ENCODE measurements at places on chromosomes 3 and 15.

DNA sequence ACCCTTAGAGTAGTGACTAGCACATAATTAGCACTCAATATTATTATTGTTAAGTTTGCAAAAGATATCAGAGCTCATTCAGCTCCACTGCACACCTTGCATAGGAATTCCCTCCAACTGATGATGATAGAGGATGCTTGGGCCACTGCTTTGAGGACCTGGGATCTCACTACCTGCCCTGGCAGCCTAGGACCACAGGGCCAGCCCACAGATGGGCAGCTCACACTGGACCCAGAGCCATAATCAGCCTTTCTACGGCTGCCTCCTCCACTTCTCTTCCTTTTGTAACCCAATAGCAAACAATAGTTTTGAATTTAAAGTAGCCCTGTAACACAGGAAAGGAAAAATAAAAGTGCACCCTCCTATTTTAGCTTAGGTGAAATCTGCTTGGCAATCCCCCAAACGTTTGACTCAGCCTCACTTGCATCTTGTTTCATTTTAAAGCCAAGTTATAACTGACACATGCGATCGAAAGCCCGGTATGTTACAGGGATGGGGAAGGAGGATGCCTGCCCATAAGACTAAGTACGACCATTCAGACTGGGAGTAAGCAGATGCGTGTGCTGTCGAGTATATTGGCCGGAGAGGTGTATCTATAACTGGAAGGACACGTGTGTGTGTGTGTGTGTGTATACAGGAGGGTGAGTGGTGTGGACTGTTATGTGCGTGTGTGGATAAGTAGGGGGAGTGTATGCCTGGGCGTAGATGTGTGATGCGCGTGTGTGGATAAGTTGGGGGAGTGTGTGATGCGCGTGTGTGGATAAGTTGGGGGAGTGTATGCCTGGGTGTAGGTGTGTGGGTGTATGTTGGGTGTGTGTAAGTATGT, 65.9 kb downstream of the CPN2 start:
- no peak for DNase-seq

GRCh38 chr3:146830231-146830630, 225.1 kb upstream of the PLSCR5 start:
- DNase-seq, result no peak

DNA sequence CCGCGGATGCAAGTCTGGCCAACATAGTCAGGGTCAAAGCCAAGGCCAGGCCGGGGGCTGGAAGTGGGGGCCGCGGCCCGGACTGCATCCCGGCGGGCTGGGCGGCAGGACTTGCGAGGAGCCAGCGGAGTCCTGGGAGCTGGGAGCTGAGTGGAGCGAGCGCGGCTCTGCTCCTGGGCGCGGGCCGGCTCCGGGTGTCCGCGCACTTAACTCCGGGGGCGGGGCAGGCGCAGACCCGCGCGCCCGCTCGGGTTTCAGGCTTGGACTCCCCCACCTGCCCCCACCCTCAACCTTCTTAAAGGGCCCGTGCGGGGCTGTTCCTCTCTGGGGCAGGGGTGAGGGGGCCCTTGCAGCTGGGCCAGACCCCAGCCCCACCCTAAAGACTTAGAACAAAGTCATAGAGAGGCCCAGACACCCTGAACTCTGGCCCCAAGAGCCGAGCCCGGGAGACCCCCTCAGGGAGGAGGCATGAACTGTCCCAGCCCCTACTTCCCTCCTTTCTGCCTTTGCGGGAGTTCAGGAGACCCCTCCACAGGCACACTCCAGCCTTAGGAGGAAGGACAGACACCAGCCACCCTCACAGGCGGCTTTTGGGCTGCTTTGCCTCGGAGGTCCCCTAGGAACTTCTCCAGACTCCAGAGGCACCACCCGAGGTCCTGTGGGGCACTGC, at the start of gene CSPG4:
Gene CSPG4, minus strand, starts transcription at position 181 of the 670 bp plus-strand sequence. Its CDS starts 93 bp downstream, at position 88.
- DNase-seq, result no peak

DNA sequence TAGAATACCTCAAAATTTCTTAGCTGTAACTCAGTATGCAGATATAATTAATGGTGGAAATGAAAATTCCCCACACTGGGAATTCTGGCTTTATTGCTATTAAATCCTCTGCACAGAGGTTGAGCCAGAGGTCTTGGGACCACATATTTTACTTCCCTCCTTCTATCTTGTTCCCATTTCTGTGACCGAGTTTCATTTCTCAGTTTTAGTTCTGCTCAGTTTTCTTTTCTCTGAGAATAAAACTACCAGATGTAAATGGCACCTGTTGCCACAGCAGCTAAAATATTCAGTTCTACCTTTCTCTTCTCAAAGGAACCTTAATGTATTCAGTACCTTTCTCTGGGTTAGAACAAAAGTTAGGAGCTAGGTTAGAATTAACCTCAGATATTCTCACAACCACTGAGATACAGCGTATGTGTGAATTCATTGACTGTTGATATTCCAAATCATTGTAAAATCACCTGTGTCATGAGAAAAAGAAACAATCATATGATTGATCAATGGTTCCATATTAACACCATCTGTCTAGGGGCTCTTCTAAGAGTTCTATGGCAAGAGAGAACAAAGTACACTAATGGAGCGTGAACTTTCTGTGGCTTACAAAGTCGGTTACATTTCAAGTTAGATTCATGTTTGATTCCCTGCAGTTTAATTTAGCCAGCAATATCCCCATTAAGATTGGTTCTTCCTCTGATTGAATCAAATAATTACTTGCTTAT, 374.1 kb downstream of the EFHB start:
- no peak for DNase-seq

DNA sequence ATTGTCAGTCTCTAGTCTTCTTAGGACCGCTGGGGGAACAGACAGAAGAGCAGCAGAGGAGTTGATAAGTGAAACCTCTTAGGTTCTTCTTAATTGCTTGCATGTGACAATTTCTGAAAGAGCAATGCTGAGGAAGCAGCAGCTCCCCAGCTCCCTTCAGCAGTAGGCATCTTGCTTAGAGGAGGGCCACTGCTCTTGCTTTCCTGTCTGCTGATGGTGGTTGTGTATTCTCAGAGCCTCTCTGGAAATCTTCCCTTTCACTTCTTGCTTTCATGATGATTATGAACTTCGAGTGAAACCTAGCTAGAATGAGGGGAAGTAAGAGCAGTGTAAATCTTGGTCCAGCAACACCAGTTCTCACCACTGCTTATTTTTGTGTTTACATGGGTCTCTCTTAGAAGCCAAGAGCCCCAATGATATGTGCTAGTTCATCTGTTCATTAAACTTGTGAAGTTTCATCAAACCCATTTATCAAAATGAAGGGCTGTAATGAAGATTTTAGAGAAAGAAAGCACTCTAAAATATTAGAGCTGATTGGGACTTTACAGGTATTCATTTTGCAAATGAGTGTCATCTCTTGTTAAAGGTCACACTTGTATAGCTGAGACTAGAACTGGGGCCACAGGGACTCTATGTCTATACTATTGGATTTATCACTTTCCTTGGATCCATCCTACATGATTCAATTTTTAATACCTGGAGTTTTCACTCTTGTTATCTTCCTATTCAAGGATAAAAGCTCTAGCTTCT, 246.7 kb downstream of the LPP start:
- no peak for DNase-seq

- no peak for DNase-seq
These were observed 521.9 kb upstream of the PROK2 start for GRCh38 chr3:72306800-72307341.

DNA sequence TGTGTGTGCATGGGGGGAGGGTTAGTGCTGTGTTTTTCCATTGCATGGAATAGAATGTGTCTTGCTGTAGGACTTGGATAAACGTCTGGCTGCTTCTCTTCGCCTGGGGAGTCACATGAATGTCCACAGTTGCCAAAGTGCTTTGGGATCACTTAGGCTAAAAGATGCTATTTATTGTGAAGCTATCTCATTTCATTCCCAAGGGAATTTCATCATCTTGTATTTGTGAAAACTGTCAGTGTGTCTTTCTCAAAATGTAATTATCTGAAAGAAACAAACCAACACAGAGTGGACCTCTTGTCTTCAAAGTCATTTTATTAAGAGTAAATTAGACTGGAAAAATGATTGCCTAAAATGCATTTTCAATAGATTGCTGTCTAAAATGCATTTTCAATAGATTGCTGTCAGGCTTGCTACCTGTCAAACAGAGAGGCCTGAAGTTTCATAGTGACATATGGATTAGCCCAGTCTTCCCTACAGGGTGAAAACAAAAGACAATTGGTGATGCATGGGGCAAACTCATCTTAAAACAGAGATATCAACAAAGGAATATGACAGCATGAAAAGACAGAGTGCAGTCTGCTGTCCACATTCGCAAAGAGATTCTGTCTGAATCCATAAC, 117.1 kb upstream of the GOLIM4 start:
- no peak for DNase-seq

DNA sequence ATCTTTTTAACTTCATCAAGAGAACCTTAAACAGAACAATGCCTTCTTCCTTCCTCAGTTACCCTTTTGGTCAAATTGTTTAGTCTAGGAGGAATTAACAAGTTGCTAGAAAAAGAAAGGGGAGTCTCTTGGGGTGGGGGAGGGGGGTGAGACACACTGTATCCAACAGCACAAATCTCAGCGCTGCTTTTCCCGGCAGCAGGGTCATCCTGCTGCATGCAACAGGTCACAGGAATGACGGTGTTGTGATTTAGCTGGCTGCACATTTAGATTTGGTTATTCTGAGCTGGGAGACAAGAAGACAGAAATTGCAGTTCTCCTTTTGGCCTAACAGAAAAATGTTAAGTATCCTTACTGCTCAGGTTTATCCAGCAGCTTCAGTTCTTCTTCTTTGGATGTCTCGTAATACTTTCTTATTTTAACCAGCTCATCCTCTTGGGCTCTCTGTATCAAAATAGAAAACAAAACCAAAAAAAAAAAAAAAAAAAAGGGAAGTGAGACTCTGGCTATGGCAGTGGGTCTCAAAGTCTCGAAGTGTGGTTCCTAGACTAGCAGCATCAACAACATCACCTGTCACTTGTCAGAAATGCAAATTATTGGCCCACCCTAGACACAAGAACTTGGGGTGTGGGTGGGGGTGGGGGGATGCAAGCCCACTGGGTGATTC, 190.5 kb downstream of the GREM1 start:
- DNase-seq, result no peak

Measured in stimulated activated CD4-positive, alpha-beta T cell treated with anti-CD3 and anti-CD28 coated beads, Interleukin-1b, Interleukin-23, amount 100 ng/mL, for 24 hours (primary cell).